ENCODE measurements at places on chromosomes 16 and 17.

DNA sequence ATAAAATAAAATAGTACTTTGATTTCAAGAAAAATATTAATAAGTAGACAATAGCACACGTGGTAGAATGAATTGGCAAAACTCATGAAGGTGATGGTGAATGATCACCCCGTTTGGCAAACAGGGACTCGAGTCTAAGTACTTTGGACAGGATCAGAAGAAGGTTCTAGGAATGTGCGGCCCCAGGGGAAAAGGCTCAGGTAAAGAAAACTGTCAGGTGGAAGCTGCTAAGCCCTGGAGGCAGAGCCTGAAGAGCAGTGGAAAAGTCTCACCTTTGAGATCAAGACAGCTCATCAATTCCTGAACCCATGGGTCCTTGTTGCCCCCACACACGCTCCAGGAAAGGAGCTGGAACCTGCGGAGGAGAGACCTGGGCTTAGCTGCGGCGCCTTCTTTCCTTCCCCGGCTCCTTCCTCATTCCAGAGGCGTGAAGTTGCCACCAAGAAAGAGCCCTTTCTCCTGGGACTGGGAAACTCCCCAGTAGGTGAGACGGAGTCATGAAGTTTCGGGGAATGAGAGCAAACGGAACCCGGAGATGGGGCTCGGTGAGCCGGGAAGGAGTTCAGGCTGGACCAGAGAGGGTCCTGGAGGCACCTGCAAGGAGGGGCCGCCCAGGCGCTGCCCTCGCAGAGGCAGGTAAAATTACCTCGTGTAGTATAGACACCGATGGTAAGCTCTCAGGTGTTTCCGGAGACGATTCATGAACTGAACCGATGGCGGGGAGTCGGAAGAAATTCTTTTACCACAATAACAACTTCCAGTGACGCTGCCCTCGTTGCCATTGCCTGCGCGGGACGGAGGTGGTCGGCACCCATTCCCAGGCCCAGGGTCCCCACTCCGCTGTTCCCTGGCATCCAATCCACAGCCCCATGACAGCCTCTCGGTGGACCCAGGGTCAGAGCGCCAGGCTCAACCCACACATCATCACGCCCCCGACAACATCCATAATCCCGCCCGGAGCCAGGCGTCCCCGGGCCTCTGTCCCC, 1.2 kb upstream of the ZMYND15 start:
- DNase-seq: peak; percentile 79

- DNase-seq: no peak
These were observed 104.6 kb upstream of the ZFHX3 start for GRCh38 chr16:73152386-73153125.

- no peak for DNase-seq
These were observed 7.9 kb downstream of the KLHDC4 start for GRCh38 chr16:87757841-87758426.

DNA sequence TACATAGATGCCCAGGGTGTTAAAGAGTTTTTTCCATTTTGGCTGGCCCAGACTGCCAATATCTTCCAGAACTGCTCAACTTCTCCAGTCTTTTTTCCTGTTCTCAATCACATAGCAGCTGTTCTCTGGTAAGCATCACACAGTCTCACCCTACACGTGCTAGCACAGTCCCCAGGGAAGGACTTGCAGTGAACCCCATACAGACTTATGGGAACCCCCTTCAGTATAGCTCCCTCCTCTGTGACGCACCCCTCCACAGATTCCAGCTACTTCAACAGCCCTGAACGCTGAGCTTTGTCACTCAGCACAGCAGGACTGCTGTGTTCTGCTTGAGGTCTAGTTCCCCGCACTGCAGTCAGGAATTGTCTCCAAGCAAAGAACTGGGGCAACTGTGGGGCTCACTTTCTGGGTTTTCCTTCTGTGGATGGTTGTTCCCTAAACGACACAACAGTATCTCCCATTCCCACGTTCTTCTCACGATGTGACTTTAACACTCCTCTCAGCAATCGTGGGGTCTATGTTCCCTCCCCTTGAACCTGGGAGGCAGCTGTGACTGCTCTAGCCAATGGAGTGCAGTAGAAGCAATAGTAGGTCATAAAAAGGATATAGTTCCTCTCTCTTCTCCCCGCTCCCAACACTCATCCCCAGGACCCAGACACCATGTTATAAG, 3.6 kb downstream of the MMP28 start:
- DNase-seq: no peak

- DNase-seq: no peak
These were observed 23.0 kb upstream of the AATK start for GRCh38 chr17:81189016-81189415.

- DNase-seq: no peak
These were observed 47.3 kb downstream of the CCDC42 start for GRCh38 chr17:8697323-8697741.

- no peak for DNase-seq
These were observed 21.7 kb downstream of the PRMT7 start for GRCh38 chr16:68332411-68333121.

GRCh38 chr17:43920500-43921095, 13.3 kb upstream of the MPP2 start:
- DNase-seq: no peak

- DNase-seq: no peak
These were observed 49.5 kb upstream of the CMIP start for GRCh38 chr16:81394966-81395655.

DNA sequence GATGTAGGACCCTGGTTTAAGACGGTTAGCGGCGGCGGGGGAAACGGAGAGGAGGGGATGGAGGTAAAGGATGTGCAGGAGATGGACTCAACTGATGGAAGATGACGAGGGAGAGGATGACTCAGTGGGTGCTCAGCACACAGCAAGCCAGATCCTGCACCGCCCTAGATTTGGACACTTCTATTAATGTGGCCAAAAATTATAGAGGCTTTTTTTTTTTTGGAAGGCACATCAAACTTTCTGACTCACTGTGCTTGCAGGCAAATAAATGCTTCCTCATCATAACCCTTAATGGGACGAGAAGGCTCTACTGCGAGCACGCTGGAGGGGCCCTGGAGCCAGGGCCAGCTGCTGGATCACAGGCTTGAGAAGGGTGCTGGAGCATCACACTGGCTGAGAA, 36.0 kb downstream of the RTN4RL1 start:
- no peak for DNase-seq

DNA sequence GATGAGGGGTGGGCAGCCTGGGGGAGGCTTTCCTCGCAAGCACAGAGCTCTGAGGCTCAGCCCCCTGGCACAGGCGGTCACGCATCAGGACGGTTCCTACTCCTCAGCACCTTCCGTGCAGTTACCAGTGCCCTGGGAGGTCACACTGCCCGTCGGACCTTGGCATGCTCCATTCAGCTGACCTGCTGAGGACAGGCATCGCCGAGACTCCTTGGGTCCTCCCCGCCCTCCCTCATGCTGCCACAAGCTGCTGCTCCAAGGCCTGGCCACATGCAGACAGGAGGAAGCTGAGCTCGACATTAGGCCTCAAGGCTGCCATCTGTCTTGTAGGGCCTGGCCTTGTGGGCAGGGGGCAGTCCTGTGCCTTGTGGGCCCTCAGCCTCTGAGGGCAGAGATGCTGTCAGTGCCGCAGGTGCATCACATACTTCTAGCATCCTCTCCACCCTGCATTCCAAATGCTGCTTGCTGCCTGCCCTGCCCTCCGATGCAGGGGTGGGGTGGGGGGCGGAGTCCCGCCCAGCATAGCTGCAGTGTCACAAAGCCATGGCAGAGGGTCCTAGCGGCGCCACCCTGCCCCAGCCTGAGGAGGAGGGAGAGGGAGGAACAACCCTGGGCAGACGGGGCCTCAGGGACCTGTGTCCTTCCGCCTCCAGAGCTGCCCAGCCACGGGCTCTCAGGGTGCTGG, 9.3 kb downstream of the C16orf90 start:
- peak; percentile 60 for DNase-seq

DNA sequence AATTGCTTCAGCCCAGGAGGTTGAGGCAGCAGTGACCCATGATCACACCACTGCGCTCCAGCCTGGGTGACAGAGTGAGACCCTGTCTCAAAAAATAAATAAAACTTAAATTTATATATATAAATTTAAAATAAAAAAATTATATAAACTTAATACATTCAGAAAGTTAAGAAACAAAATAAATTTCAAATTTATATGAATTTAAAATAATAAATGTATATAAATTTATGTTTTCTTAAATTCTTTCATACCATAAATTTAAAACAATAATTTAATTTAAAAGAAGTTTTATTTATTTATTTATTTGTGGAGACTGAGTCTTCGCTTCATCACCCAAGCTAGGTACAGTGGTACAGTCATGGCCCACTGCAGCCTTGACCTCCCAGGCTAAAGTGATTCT, 20.2 kb downstream of the LYRM1 start:
- no peak for DNase-seq

- no peak for DNase-seq
These were observed 9.6 kb downstream of the FAM20A start for GRCh38 chr17:68591583-68591982.

GRCh38 chr17:27367121-27367981, 73.4 kb downstream of the WSB1 start:
- no peak for DNase-seq

DNA sequence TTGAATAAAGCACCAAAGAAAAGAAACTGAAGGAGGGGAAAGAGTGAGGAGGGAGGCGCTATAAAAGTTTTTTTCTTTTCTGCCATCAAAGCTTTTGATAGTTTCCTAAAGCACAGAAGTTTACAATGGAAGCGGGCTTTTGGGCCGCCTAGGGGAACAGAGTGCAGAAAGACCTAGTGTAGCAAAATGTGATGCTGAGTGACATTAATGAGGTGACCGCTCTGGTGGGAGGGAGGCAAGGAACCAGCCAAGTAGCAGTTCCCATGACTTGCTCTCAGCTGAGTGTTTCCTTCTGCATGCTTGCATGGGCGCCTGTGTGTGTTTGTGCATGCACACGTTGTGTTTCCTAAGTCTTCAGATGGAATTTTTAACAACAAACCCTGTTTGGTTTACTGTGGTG, 15.5 kb downstream of the MSI2 start:
- no peak for DNase-seq

DNA sequence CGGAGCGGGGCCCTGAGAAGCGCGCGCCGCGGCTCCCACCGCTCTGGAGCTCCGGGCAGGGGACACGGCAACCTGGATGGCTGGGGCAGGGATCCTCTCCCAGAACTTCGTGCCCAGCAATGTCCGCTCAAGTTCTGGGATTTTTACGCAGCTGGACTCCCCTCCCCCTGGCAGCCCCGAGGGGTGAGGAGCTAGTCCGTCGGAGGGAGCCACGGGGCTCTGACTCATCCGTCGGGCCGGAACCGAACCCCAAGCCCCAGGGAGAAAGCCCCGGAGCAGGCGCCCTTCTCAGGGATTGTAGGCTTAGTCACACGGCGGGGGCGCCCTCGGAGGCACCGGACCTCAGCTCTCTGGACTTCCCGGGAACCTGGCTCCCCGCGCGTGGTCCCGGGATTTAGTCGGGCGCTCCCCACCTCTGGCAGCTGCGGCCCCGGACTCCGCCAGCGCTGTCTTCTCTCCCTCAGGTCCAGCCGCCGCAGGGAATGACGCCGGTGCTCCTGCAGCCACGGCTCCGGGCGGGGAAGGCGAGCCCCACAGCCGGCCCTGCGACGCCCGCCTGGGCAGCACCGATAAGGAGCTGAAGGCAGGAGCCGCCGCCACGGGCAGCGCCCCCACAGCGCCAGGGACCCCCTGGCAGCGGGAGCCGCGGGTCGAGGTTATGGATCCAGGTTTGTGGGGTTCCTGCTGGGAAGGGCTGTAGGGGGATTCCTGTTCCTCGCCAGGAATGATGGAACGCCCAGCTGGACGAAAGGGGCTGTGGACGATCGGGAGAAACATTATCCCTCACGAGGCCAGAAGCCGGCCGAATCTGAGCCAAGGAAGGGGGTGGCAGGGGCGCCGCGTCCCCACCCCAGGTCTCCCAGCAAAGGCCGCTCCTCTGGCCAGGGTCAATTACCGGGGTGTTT, 830 bp downstream of the SPHK1 start:
- peak; percentile 82 for DNase-seq

DNA sequence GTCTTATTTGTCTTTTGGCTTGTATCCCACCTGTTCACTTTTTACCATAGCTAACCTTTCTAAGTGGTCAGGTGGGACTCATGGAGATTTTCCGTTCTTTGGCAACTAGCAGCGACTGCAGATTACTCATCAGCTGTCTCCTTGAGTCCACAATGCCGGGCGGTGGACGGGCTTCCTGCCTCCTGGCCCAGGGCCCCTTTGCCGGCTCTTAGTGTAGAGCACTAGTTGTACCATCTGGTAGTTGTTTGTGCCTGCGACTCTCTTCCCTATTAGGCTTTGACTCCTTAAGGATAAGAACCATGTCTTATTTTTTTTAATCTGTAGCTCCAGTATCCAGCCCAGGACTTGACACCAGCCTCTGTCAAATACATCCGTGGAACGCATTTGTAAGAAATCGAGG, 399.9 kb downstream of the WWOX start:
- no peak for DNase-seq

DNA sequence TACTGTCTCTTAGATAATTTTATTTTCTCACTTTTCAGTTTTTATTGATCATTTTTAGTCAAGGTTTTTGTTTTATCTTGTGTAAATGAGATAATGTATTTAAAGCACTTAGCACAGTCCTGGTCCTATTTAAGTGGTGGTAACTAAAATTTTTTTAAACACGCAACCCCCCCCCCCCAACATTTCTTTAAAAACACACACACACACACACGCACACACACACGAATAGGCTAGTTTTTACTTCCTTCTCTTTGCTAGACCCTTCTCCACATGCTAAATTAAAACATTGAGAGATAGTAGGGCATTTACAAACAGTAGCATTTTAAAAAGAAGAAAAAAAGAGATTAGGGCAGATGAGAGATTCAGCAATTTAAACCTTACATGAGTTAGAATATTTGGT, 5.0 kb downstream of the NFATC3 start:
- DNase-seq: no peak

- DNase-seq: no peak
These were observed 41.8 kb downstream of the TNRC6C start for GRCh38 chr17:78000341-78000740.

- no peak for DNase-seq
These were observed 206.4 kb downstream of the HS3ST3A1 start for GRCh38 chr17:13395346-13395745.

- no peak for DNase-seq
These were observed 137.1 kb upstream of the AXIN2 start for GRCh38 chr17:65698381-65699061.

DNA sequence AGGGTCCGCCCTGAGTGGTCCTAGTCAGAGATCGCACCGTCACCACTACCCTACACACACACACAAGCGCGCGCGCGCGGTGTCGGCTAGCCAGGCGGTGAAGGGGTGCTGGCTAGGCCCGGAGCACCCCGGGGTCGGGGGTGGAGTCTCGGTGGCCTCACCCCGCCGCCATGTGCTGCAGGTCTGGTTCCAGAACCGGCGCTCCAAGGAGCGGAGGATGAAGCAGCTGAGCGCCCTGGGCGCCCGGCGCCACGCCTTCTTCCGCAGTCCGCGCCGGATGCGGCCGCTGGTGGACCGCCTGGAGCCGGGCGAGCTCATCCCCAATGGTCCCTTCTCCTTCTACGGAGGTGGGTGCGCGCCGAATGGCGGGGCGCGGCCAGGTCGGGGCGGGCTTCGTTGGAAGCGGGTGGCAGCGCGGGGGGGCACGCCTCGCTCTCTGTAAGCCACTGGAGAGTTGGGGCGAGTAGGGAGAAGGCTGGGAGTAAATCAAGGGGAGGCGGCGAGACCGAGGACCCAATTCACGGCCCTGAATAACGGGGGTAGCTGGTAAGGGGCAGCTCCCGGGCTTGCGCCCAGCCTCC, 4.8 kb downstream of the LHX1 start:
- DNase-seq: no peak

Measured in spleen (tissue), 13 donors.